ENCODE measurements at places on chromosomes 5 and 9. TPM values are rescaled to one million over a fixed set of nuclear protein-coding genes. Genes with fewer than 3 reads are reported as not detected.

DNA sequence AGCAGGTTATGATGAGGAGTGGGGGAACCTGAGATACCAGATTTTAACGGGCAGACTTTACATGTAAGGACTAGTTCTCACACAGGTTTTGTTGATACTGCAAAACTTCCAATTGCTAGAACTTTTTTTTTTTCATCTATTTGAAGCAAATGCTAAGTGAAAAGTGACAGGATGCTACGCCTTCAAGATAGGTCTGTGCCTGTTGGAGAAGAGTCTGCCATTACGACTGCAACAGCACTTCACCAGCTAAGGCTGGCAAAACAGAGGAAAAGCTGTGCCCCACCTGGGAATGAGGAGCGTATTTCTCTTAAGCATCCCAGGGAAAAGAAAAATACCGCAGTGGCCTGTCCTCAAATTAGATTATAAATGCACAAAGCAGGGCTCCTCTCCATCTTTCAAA, 102.0 kb upstream of the CDH6 start:
- H3K36me3 ChIP-seq, result no peaks in the 10 kb centered on the region
- H3K4me1 ChIP-seq, result no peaks in the 10 kb centered on the region
- no peak overlapping the region for H3K27ac ChIP-seq
- no peaks in the 10 kb centered on the region for H3K27me3 ChIP-seq
- DNase-seq, result no peak

PLAC8L1 gene
- polyA plus RNA-seq, result not detected

SLC6A19 gene
- 0.19 TPM for polyA plus RNA-seq

DNA sequence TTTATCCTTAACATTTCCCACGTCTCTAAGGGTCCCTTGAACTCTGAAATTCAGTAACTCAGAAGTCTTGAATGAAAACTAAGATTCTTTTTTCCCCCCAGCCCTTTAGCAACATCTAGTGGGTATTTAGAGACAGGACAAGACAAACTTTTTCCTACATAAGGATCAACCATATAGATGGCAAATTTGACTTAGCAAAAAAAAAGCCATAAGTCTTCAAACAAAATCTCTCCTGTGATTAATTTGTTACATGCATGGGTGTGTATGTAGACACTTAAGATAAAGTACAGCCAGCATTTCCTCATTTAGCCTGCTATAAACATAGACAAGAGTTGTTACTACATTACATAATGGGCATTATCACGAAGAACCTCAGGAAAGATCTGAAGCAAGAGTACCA, 29.1 kb upstream of the ANKRD31 start:
- H3K36me3 ChIP-seq, result no peaks in the 10 kb centered on the region
- H3K27ac ChIP-seq, result no peak overlapping the region
- DNase-seq, result no peak
- no peak overlapping the region for H3K4me3 ChIP-seq
- no peaks in the 10 kb centered on the region for H3K4me1 ChIP-seq
- H3K27me3 ChIP-seq, result no peaks in the 10 kb centered on the region

PCDHA1 gene
- not detected for polyA plus RNA-seq

PTGES gene
- 3.7 TPM for polyA plus RNA-seq

- no peak overlapping the region for H3K27ac ChIP-seq
- no peak for DNase-seq
- no peaks in the 10 kb centered on the region for H3K4me1 ChIP-seq
- peaks cover 16% of the 10 kb centered on the region for H3K36me3 ChIP-seq
- no peaks in the 10 kb centered on the region for H3K27me3 ChIP-seq
- H3K4me3 ChIP-seq, result no peak overlapping the region
Observed at GRCh38 chr9:112110094-112110776, 64.9 kb downstream of the SUSD1 start.

GRCh38 chr5:102450313-102450990, 48.3 kb downstream of the SLCO6A1 start:
- H3K27ac ChIP-seq, result no peak overlapping the region
- no peak overlapping the region for H3K4me3 ChIP-seq
- DNase-seq, result no peak
- no peaks in the 10 kb centered on the region for H3K36me3 ChIP-seq
- H3K4me1 ChIP-seq, result no peaks in the 10 kb centered on the region

DNA sequence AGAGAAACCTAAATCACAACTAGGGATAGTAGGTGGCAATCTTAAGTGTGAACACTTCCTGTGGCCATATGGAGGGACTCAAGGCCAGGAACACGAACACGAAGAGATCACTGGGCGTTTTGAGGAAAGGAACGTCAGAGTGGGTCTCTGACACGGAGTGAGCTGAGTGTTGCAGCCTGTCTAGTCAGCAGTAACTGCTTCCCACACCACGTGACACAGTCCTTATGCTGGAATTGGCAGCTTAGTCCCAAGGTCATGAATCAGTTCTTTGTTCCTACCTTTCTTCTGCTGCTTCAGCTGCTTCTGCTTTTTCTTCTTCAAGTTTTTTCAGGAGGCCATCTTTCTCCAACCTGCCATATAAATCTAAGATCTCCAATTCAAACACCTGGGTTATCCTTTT, 18.2 kb downstream of the SPACA9 start:
- peaks cover 87% of the 10 kb centered on the region for H3K36me3 ChIP-seq
- H3K27me3 ChIP-seq, result no peaks in the 10 kb centered on the region
- H3K27ac ChIP-seq, result no peak overlapping the region
- H3K4me3 ChIP-seq, result no peak overlapping the region

ADGRD2 gene
- polyA plus RNA-seq, result not detected

- H3K4me3 ChIP-seq, result no peak overlapping the region
- no peaks in the 10 kb centered on the region for H3K36me3 ChIP-seq
- no peaks in the 10 kb centered on the region for H3K4me1 ChIP-seq
- no peaks in the 10 kb centered on the region for H3K27me3 ChIP-seq
- DNase-seq, result no peak
- H3K27ac ChIP-seq, result peak overlapping the region; percentile 15
Observed at GRCh38 chr5:143605403-143606005, 202.0 kb upstream of the NR3C1 start.

DNA sequence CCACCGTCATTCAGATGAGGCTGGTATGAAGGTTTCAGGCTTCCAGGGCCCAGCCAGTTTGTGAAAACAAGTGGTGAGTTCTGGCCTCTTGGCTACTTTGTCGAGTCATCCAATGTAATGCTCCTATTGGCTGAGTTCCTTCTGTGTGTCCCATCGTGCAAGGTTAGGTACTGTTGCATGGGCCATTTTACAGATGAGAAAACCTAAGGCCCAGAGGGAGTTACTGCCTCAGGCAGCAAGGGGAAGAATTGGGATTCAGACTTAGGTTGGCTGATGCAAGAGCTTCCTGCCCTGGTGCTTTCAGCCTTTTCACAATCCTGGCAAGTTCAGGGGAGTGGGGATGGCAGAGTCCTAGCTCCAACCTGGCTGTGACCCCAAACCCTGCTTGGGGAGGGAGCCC, 17.4 kb upstream of the PITX1 start:
- H3K36me3 ChIP-seq, result no peaks in the 10 kb centered on the region
- H3K4me3 ChIP-seq, result no peak overlapping the region
- no peaks in the 10 kb centered on the region for H3K27me3 ChIP-seq
- H3K27ac ChIP-seq, result no peak overlapping the region

PCA3 gene
- polyA plus RNA-seq, result not detected

DNA sequence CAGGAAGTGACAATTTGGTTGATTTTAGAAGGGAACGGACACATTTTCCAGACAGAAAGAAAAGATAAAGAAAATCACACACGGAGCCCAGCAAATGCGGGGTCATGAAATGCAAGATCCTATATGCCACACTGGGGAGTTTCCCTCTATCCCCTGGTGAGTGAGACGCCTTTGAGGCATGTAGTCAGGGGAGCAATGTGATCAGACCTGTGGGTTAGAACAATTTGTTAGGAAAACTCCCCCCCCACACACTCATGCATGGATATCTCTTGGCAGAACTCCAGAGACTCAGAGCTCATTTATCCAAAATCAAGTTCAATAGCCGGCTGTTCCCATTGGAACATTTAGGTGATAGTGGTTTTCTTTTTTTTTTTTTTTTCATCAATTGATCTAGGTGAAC, 71.7 kb upstream of the TRIO start:
- no peaks in the 10 kb centered on the region for H3K36me3 ChIP-seq
- no peaks in the 10 kb centered on the region for H3K27me3 ChIP-seq
- H3K4me1 ChIP-seq, result no peaks in the 10 kb centered on the region
- no peak for DNase-seq
- H3K27ac ChIP-seq, result no peak overlapping the region
- H3K4me3 ChIP-seq, result no peak overlapping the region

DNA sequence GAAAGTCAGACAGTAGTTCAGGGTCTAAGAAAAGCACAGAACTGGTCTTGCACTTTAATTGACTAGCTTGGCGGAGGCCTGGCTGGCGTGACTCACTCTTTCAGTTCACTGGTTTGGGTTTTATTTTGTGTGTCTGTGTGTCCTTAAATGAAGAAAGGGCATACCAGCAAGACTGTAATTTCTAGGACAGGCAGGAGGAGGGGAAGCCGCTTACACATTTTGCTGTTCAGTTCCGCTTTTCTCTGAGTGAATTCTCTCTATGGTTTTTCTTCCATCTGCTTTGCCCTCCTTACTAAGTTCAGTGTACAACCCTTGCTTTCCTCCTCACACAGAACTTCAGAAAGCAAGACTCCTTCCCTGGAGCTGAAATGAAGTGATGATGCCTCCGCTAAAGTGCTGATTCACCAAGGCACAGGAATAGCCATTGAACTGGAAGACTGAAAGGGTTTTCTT, 150.8 kb downstream of the MEF2C start:
- no peaks in the 10 kb centered on the region for H3K27me3 ChIP-seq
- H3K27ac ChIP-seq, result peak overlapping the region; percentile 63
- peaks cover 7% of the 10 kb centered on the region for H3K4me1 ChIP-seq
- no peak overlapping the region for H3K4me3 ChIP-seq
- no peaks in the 10 kb centered on the region for H3K36me3 ChIP-seq

ZNF618 gene
- 3.0 TPM for polyA plus RNA-seq

GRCh38 chr5:147763791-147764525, 18.6 kb downstream of the JAKMIP2 start:
- no peak for DNase-seq
- H3K4me1 ChIP-seq, result no peaks in the 10 kb centered on the region
- no peaks in the 10 kb centered on the region for H3K36me3 ChIP-seq
- H3K4me3 ChIP-seq, result no peak overlapping the region

DNA sequence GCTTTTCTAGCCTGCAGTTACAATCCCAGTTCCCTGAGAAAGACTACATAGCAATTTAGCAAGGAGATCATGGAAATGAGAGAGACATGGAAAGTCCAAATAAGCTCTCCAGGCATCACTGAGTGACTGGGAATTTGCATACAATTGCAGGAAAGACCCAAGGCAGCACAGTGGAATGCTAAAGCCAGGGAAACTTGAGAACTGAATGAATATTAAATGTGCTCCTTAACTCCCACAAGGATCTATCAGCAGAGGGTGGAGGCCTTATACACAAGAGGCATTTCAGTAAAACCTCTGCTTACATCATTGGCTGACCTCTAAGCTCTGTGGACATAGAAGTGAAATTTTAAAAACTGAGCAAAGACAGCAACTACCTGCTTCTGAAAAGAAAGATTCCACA, 355.6 kb upstream of the DAB2 start:
- H3K36me3 ChIP-seq, result no peaks in the 10 kb centered on the region
- no peaks in the 10 kb centered on the region for H3K27me3 ChIP-seq
- H3K27ac ChIP-seq, result no peak overlapping the region
- no peak overlapping the region for H3K4me3 ChIP-seq

GRCh38 chr5:142435410-142436115, 110.7 kb upstream of the SPRY4 start:
- no peak for DNase-seq
- no peaks in the 10 kb centered on the region for H3K27me3 ChIP-seq
- H3K27ac ChIP-seq, result no peak overlapping the region

DNA sequence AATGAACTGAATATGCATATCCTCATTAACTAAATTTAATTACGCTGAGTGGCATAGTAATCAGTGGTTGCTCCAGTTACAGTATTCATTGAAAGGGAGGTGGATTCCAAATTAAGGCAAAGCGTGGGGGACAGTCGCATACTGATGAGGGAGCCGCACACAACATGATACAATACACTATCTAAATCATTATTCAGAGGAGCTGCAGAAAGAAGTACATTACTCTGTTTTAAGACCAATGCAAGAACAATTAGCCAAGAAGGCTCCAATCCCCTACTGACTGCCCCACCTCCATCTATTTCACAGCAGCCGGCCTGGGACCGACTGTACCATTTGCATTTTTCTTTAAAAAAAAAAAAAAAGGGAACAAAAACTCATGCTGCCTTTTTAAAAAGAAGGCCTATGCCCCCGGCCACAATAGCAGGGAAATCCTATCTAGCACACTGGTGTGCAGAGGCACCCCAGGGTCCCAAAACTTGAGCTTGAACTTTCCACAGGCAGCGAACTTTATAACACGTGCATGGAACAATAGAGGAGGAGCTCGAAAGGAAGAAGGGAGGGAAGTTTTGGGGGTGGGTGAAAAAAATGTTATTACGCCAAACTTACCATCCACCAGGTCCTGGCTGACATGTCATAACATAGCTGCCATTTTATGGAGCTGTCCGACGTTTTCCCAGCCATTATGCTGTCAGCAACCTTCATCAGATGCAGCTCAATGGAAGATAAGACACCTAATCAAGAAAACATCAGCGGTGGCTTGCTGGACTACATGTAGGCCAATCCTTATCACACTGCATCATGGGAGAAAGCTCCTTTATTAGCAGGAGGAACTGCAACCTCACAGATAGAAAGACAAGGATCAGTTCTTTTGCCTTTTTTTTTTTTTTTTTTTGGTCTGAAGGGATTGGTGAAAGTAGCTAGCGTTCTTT, 161.6 kb downstream of the ZDHHC21 start:
- H3K27me3 ChIP-seq, result no peaks in the 10 kb centered on the region
- no peaks in the 10 kb centered on the region for H3K36me3 ChIP-seq
- H3K4me3 ChIP-seq, result no peak overlapping the region
- no peaks in the 10 kb centered on the region for H3K4me1 ChIP-seq
- no peak overlapping the region for H3K27ac ChIP-seq

- no peak overlapping the region for H3K4me3 ChIP-seq
- H3K27me3 ChIP-seq, result no peaks in the 10 kb centered on the region
Observed at GRCh38 chr9:88310310-88310980, 77.8 kb upstream of the SPIN1 start.

GKAP1 gene
- 8.2 TPM for polyA plus RNA-seq

GRCh38 chr5:138623053-138623452, 47.9 kb upstream of the HSPA9 start:
- no peak overlapping the region for H3K4me3 ChIP-seq
- H3K27me3 ChIP-seq, result no peaks in the 10 kb centered on the region
- H3K27ac ChIP-seq, result no peak overlapping the region
- no peaks in the 10 kb centered on the region for H3K4me1 ChIP-seq

MACIR gene
- polyA plus RNA-seq, result 22.3 TPM

ANKRD31 gene
- polyA plus RNA-seq, result not detected

IQGAP2 gene
- polyA plus RNA-seq, result 29.8 TPM

CCDC192 gene
- polyA plus RNA-seq, result 0.10 TPM

DNA sequence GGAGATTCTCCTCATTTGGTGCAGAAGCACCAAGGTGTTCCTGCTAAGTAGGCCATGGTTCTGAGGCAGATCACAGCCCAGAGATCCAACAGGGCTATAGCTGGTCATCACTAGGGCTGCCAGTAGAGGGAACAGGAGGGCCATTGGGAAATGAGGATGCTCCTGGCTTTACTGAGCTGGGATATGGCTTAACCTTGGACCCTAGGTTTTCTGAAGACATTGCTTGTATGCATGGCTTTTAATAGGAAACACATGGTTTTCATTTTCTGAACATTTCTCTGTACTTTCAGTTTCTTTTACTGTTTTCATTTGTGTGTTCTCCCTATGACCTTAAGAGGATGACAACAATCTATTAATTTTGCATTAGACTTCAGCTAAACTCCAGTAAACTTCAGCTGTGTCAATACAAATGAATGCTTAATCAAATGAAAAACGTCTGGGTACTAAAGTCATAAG, at the start of gene IFNW1:
Gene IFNW1 (minus strand): TSS at position 406 of the 456 bp plus-strand sequence. CDS start 262 bp downstream, at position 144.
- no peak for DNase-seq
- no peaks in the 10 kb centered on the region for H3K4me1 ChIP-seq
- H3K4me3 ChIP-seq, result no peak within 1 kb of the TSS
- no peak within 1 kb of the TSS for H3K27ac ChIP-seq
- H3K27me3 ChIP-seq, result no peaks in the 10 kb centered on the region
- no peaks in the 10 kb centered on the region for H3K36me3 ChIP-seq

CDH9 gene
- polyA plus RNA-seq, result not detected
